ENCODE measurements at places on chromosomes 12 and 14. TPM values are rescaled to one million over a fixed set of nuclear protein-coding genes. Genes with fewer than 3 reads are reported as not detected.

- DNase-seq, result no peak
Measured at GRCh38 chr12:93358821-93359220, 18.9 kb upstream of the NUDT4 start.

DNA sequence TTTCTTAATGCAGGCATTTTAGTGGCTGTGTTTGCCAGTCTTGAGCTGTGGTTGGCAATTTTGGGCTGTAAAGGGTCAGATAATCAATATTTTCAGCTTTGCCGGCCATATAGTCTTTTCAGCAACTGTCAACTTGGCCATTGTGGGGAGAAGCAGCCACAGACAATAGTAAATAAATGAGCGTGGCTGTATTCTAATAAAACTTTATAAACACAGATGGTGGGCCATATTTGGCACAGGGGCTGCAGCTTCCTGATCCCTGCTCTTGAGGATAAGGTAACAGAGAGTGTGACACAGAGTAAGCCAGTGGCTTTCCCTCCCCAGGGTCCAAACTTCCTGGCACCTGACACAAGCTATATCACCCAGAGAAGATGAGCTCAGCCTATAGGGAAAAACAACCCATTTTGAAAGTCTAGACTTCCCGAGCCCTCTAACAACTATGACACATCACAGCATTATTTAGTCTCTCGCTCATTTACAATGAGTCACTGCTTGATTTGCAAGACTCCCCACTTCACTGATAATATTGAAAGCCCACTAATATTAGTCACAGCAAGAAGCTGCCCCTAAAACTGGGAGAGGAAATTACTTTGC, 163.1 kb upstream of the TMPO start:
- peak; percentile 72 for DNase-seq

ADCY4 gene
- total RNA-seq, result not detected

DNA sequence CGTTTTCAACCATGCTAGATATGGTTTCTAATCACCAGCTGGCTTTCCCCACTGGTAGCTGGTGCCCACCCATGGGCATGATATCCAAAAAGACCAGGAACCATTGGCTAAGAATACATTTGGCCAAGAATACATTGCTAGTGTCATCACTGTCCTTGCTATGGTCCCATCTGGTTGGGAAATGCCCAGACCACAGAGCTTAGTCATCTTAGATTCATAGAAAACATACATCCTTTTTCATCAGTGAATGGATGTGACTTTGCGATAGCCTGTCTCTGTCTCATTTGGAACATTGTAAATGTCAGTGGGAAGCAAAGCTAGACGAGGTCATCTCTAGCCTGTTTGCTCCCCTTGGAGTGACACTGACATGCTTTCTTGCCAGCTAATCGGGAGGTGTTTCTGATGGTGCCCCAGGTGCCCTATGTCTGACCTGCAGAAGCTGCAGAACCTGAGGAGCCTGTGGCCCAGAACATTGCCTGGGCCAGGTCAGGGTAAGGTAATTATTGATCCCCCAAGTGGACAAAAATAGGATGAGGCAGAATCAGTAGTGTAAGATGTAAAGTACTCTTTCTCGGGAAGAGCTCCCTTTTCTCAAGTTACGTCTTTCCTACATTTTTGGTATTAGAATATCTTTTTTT, 194.8 kb downstream of the SLC41A2 start:
- peak; percentile 67 for DNase-seq

DNA sequence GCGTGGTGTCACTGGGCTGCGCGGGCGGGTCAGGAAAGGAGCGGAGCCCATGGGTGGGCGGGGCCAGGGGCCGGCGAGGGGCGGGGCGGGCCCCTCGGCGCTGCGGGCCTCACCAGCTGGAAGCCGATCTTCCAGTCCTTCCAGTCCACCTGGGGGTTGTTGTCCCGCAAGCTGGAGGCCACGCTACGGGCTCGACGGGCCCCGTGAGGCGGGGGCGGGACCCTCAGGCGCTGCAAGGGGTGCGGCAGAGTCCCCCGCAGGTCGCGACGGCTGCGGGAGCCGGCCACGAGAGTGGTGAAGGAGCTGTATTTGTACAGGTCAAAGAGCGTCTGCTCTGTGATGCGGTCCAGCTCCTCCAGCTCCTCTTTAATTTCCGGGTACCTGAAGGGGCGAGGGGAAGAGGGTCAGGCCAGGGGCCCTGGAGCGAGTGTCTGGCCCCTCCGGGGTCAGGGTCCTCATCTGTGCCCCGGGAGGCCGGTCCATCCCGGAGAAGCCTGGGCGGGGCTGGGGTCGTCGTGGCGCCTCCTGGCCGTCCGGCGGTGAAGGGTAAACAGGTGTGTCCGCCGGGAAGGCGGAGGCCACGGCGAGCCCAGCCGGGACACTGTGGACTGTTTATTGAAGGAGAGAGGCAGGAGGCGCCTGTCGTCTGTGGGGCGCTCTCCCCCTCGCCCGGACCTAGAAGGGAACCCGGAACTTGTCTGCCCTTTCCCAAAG, 11.9 kb downstream of the SCNN1A start:
- peak; percentile 61 for DNase-seq

DNA sequence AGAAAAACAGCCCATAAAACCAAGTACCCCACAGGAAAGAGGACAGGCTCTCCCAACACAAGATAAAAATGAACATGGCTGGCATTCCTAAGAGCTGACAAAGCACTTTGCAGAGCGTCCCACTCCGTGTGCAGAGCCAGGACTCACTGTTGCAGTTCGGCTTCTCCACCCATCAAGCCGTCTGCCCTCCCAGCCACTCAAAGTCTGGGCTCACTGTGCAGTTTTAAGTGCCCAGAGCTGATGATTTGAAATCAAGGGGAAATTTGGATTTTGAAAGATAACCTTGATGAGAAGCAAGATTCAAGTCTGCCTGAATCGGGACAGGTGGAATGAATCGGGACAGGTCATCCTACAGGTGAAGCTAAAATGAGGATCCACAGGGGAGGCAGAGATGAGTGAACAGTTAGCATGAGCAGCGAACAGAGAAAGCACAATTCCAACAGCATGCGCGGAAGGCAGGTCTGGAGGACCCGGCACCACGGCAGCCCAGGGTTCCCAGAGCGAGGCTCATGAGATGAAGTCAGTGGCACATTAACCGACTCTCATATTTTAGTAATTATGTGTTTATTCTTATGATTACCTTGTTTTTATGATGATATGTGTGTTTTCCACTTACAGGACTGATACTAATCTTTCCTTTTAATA, 39.8 kb upstream of the GPR68 start:
- DNase-seq, result peak; percentile 78

- DNase-seq, result no peak
Measured at GRCh38 chr14:81415781-81416180, 15.7 kb upstream of the STON2 start.

- DNase-seq, result no peak
Measured at GRCh38 chr12:77044721-77045120, 20.6 kb downstream of the E2F7 start.

DNA sequence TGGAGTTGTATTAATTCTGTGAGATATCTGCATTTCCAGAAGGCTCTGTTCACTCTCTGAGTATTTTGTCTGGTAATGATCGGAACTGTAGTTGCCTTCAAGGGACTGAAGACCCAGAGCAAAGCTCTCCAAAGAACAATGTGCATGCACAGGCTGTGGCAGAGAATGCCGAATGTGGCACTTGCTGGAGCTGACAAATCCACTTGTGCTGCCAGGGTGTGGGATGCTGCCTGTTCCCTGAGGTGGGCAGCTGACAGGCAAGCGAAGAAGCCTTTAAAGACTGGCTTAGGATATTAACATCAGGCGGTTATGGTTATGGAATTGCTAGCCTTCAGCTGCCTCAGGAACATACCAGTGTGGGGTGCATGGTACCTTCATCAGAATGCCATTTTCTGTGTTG, 419.9 kb upstream of the ATP2B1 start:
- DNase-seq, result no peak

SLCO1B1 gene
- not detected for total RNA-seq

DNA sequence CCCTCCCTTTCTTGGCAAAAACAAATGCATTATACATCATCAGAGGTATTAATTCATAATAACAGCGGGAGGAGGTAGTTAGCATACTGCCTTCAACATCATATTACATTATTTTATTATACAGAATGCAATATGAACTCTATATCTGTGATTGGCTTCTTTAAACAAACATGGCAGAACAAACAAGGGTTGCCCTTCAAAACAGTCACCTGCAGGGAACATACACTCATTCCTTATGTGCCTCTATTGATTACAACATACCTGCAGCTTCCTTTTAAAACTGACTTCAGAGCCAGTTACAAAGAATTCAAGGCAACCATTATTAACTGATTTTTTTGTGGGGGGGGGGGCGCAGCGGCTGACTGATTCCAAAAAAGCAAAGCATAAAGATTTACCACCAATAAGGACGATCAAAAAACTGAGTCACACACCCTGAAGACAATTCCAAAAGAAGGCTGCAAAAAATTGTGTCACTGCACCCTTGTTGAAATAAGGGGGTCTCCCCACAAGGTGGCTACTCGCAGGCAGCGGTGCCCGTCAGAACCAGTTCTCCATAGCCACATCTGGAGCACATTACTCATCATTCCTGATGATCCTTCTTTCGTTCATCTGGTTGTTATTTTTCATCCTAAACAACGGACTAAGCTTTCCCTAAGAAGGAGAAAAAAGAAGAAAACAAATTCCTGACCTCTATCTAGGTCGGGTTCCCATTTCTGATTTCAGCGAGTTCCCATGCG, 51.8 kb downstream of the SMUG1 start:
- no peak for DNase-seq

AGAP2 gene
- 0.72 TPM for total RNA-seq

- no peak for DNase-seq
Measured at GRCh38 chr14:77339407-77339806, 18.6 kb downstream of the GSTZ1 start.

DNA sequence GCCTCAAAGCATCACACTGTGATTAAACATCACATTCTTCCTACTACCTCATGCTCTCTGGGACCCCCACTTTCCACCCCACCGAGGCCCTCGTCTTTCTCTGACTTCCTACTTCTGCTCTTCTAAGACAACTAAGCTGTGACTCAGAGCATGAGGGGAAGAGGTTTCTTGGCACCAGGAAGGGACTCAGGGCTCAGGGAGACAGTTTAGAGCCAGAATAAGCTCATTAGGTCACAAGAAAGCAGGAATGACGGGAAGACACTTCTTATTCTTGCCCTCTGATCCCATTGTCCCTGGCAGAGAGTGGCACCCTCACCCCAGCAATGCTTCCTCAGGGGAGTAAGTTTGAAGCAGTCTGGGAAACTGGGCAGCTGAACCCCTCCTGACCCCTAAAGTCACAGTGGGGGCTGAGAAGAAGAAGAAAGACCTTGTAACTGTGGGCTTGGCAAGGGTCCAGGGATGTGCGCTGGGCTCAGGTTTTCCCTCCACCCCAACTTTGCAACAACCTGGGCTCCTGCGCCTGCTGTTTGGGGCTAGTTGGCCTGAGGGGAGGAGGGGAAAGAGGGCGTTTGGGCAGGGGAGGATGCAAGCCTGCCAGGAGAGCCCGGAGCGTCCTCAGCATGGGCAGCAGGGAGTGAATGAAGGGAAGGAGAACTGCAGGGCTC, 64.6 kb upstream of the ACTN1 start:
- peak; percentile 75 for DNase-seq

DNA sequence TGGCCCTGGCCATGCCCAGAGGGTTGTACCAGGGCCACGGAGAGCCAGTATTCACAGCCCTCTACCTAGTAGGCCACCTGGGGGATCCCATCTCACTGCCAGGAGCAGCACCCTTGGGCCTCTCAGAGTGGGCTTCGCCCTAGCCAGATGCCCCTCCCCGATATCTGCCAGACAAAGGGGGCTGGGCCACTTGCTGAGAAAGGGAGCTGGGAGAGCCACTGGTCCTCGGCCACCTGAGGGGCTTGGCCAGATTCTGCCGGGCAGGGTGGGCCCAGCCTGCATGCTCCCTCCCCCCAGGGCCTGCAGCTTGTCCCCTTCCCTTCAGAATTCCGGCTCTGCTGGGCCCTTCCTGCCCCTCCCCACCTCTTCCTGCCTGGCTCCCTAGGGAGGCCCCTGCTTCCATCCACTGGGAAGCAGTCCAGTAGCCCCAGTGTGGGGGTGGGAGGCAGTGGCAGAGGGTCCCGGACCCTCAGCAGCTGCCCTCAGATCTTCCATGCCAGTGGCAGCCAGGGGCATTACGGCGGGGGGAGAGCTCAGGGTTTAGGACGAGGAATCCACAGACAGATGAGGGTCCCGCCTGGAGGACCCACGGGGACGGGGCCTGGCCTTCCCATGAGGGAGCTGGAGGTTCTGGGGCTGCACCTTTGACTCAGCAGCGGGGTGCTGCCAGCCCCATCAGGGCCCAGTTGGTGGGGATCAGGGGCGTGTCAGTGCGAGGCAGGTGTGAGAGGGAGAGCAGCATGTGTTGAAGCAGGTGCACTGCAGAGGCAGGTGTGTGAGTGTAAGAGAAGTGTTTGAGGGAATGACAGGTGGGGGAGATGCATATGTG, 2.4 kb downstream of the CRIP2 start:
- DNase-seq, result no peak

GDF11 gene
- total RNA-seq, result 1.6 TPM

DNA sequence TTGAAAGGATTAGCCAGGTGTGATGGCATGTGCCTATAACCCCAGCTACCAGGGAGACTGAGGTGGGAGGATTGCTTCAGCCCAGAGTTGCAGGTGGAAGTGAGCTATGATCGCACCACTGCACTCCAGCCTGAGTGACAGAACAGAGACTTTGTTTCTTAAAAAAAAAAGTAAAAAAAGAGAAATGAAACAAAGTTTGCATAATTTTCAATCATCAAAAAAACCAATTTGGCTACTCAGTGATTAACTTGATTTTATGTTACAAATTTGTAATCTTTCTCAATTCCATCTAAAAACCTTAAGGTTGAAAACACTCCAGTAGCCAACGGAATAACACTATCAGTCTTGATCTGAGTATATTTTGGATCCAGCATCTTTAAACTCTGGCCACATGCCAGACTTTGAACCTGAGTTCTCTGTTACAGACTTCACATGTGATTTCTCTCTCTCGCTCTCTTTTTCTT, 12.6 kb upstream of the DENND5B start:
- DNase-seq, result no peak

PRB2 gene
- not detected for total RNA-seq

- peak; percentile 71 for DNase-seq
Measured at GRCh38 chr12:76276499-76277151, 71.6 kb downstream of the BBS10 start.

GRCh38 chr12:53045696-53046045, 4.2 kb upstream of the TNS2 start:
- DNase-seq, result no peak

KERA gene
- total RNA-seq, result not detected

DNA sequence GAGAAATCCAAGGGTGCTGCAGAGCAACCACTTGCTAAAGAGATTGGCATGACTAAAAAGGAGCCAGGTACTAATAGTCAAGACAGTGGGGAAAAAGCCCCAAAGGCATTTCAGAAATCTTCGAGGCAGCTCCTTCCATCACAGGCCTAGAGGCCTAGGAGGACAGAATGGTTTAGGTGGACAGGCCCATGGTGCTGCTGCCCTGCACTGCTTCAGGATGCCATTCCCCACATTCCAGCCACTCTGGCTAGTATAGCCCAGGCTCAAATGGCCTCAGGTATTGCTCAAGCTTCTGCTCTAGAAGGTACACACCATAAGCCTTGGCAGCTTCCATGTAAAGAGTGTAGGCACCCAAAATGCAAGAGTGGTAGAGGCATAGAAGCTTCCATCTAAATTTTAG, 92.9 kb downstream of the RPAP3 start:
- no peak for DNase-seq
